ENCODE measurements at places on chromosomes 12 and 14.

- no peak for DNase-seq
Measured at GRCh38 chr12:113097716-113098440, 37.7 kb downstream of the RASAL1 start.

GRCh38 chr14:105926373-105927095, 400.2 kb downstream of the TMEM121 start:
- no peak for DNase-seq

DNA sequence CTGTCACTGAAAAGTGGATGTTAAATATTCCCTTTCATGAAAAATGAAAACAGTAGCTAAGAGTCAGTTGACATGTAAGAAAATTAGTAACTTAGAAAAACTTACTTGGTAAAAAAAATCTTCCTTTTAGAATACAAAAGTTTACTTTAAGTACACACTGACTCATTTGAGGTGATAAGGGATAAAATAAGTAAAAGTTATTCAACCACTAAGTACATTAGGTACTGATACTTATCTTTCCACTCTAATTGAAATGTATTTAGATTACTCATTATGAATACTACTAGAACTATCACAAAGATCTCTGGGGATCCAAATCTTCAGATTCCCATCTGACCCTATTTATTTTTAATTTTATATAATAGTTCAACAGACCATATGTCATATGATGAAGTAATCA, 12.2 kb downstream of the SYCP3 start:
- DNase-seq = no peak

- no peak for DNase-seq
Measured at GRCh38 chr14:91884664-91885063, 17.3 kb upstream of the TC2N start.

- DNase-seq = no peak
Measured at GRCh38 chr12:4289231-4289878, 15.8 kb downstream of the CCND2 start.

DNA sequence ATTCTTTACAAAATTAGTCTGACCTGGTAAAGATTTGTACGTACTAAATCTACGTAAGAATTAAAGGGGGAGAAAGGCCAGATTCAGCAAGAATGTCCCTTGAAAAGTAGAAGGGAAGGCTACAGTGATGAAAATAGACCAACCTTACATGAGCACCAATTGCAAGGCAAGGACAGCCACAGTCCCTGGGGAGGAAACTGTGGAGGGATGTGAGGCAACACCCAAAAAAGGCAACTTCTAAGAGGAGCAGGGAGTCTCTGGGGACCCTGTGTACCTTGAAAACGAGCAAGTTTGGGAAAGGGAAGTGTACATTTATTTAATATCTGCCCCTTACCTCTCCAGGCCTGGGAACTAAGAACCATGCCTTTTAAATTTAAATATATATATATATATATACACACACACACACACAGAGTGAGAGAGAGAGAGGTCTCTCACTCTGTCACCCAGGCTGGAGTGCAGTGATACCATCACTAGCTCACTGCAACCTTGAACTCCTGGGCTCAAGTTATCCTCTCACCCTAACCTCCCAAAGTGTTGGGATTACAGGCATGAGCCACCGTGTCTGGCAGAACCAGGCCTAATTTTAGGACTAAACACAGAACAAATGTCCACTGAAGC, 56.4 kb downstream of the TMCC3 start:
- DNase-seq = no peak

DNA sequence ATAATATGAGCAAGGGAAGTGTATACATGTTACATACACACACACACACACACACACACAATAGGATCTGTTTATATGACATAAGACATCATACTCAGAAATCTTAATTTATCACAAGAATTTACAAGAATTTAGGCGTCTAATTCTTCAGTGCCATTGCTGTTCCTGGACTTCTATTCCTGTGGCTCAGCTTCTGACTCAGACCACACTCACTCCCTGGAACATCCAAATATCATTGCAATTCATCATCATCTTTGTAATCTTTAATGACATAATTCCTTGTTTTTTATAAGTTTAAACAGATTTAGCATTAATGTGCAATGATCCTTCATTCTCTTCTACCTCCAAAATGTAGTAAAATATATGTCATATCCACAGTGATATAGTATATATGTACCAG, 544.2 kb downstream of the FOXG1 start:
- no peak for DNase-seq

DNA sequence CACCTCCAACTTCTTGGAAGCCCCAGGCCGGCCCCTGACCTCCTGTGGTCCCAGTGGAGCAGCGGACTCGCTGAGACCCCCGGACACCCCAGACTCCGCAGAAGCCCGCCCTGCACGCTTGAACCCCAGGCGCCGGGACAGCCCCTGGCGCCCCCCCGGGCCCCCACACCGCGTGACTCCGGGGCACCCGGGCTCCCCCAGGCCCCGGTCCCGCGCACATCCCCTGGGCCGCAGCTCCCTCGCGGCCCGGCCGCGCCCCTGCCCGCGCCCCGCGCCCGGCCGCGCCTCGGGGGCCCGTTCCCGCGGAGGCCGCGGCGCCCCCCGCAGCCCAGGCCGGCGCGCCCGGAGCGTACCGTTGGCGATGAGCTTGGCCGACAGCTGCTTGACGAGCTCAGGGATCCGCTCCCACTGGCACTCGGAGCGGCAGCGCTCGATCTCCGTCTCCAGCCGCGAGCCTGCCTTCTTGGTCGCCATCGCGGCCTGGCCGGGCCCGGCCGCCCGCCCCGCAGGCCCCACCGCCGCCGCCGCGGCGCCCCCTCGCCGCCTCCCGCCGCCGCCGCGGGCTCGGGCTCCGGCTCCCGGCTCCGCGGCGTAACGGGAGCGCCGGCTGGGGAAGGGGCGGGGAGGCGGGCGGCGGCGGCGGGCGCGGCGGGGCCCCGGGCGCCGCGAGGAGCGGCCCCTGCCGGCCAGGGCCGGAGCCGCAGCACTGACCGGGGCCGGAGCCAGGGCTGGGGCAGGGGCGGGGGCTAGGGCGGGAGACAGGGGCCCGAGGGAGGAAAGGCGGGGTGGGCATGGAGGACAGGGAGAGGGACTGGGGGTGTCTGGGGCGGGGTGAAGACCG, at the start of gene TTC7B:
TTC7B (minus strand) TSS at position 609 of the 841 bp plus-strand sequence; CDS start at position 474, 135 bp downstream.
- DNase-seq = peak; percentile 42

DNA sequence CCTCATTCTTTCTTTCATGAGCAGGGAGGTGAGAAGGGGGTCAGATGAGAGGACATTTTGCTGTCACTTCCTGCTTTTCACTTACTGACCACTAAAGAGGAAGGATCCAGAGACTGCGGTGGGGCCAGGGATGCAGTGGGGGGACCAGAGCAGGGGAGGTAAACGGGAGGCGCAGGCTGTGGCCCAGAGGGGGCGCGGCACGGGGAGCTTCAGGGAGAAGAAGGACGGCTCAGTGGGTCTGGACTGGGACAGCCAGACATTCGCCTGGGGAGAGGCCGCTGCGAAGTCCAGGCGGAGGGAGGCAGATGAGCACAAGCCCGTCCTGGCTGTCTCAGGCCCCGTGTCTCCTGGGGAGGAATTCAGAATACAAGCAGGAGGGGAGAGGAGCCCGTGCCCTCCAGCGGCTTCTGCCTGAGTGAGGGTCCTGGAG, 41.2 kb downstream of the SLC6A12 start:
- no peak for DNase-seq

DNA sequence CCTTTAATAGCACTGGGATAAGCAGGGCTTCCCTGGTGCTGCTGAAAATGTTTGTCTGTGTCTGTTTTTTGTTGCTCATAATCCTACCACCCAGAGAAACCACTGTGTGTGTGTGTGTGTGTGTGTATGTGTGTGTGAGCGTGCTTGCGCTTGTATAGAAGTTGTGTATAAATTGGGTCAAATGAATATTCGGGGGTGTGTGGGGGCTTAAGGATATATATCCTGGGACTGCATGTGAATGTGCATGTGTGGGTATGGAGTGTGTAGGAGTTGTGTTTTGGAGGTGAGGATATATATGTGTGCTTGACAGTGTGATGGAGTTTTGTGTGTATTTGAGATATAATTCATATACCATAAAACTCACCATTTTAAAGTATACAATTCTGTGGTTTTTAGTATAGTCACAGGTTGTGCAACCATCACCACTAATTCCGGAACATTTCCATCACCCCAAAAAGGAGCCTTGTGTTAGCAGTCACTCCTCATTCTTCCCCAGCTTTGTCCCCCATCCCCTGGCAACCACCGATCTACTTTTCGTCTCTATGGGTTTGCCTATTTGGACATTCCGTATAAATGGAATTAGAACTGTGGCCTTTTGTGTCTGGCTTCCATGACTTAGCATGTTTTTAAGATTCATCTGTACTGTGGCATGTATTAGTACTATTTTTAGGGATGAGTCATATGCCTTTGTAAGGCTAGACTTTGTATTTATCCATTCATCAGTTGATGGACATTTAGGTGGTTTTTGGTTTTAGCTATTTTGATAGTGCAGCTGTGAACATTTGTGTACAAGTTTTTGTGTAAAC, 25.6 kb downstream of the TCTN1 start:
- no peak for DNase-seq

- no peak for DNase-seq
Measured at GRCh38 chr12:39272871-39273655, 169.9 kb downstream of the KIF21A start.

DNA sequence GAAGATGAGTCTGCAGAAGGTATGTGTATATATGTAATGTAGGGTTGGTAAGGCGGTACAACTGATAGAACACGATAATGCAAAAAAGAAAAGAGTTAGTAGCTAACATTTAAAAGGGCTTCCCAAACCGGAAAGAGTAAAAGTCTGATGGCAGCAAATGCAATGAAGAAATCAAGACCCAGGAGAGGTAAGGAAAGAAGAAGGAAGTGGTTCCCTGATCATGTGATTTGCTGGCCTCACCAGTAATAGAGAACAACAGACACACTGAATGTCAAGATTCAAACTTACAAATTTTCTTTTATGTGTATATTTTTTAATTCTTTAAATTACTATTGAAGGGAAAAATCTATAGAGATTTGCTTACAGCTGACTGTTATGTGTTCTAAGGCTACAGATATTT, 18.4 kb downstream of the ZFC3H1 start:
- DNase-seq = no peak

GRCh38 chr14:59427653-59428580, 37.3 kb downstream of the GPR135 start:
- DNase-seq = no peak

DNA sequence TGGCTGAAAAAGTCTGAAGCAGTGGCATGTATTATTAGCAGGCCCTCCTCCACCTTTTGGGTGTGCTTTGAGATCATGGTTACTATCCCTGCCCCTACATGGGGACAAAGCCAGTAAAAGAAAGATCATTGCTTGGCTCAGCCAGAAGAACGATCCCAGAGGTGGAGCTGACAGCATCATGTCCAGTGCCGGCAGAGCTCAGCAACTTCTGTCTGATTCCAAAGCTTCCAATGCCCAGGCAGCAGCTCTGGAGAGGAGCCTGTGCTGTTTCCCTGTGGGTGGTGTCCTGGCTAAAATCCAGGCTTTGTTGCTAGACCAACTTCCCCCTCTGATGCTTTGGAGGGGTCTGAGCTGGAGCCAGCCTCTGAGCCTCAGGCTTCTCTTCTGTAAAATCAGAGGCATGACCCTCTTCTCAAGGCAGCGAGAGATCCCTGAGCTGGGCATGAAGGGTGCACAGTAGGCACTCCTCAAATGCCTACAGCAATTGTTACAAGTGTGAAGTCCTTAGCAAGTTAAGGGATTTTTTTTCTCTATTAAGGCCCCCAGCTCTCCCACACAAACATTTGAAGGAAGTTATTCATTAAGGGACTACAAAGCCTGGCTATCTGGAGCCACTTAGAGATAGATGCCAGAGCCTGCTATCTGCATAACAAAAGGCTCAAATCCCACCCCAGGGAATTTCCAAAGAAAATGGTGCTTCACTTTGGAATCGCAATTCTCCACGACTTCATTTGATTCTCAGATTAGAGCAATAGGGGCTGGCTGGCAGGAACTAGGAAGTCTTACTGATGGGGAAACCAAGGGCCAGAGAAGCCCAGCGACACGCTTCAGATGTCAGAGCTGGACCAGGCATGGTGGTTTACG, 10.9 kb upstream of the GSC start:
- no peak for DNase-seq

GRCh38 chr14:103362780-103363179, 22.4 kb upstream of the MARK3 start:
- DNase-seq = no peak

- DNase-seq = no peak
Measured at GRCh38 chr14:50559990-50560930, at the start of gene ATL1. Gene ATL1, plus strand, starts transcription at chr14:50560145. Its CDS starts 121 bp downstream, at chr14:50560266.
